Activated CD8-positive, alpha-beta memory T cell treated with anti-CD3 and anti-CD28 coated beads, Interleukin-2, amount 50 U/mL, for 4 hours (primary cell): ENCODE measurements at places on chromosomes 7 and 10.

DNA sequence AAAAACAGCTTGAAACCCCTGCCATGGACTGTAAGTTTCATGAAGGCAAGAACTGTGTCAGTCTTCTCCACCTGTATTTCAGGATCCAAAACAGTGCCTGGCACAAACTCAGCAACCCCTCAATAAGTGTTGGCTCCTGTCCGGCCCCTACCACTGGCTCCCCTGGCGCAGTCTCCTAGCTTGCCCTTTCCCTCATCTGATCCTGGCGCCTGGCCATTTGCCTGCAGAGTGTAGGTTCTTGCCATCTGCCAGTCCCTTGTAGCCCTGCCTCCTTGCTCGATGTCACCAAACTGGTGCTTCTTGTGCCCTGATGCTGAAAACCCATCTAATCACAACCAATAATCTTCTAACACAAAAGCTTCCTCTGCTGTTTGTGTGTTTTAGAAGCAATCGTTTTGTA lies 60.4 kb downstream of the LGI1 start:
- no peak for DNase-seq

DNA sequence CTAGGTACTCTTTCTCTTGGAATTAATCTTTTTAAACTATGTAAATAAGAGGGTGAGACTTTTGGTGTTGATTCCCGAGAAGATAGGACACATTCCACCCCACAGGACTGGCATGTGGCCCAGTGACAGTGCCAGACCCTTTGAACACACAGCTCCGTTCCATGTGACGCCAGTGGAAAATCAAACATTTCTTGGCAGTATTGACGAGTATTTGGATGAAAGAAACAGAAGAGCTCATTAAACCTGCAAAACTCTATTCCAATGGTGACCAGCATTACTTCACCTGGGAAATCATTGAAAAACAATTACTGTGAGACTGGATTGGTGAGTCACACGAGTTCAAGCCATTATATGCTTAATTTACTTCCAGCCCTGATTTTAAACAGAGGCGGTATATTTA lies 25.8 kb downstream of the AKR1E2 start:
- DNase-seq = no peak

- DNase-seq = no peak
Measured at GRCh38 chr10:56728349-56728748, 367.3 kb upstream of the ZWINT start.

- no peak for DNase-seq
Measured at GRCh38 chr7:141462958-141463357, 88.3 kb upstream of the AGK start.

GRCh38 chr7:4178416-4178815 lies 503.7 kb upstream of the FOXK1 start:
- no peak for DNase-seq

- no peak for DNase-seq
Measured at GRCh38 chr7:44063547-44063893, 1.8 kb downstream of the PGAM2 start.

DNA sequence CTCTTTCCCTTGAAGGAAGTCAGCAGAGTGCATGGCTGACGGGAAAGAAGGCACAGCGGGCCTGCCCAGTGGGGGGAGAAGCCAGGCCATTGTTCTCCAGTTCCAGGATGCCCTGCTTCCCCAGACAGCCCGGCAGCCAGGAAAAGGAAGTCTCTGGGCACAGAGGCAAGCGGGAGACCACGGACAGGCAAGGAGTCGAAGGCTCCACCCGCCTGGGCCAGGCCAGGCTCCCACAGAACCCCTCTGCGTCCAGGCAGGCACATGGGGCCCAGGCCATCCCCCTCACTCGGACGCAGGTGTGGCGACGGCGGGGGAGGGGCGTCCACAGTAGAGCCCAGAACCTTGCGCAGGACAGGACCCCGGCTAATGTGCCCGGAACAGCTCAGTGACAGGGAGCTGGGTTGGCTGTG lies 8.7 kb downstream of the GPR146 start:
- no peak for DNase-seq

DNA sequence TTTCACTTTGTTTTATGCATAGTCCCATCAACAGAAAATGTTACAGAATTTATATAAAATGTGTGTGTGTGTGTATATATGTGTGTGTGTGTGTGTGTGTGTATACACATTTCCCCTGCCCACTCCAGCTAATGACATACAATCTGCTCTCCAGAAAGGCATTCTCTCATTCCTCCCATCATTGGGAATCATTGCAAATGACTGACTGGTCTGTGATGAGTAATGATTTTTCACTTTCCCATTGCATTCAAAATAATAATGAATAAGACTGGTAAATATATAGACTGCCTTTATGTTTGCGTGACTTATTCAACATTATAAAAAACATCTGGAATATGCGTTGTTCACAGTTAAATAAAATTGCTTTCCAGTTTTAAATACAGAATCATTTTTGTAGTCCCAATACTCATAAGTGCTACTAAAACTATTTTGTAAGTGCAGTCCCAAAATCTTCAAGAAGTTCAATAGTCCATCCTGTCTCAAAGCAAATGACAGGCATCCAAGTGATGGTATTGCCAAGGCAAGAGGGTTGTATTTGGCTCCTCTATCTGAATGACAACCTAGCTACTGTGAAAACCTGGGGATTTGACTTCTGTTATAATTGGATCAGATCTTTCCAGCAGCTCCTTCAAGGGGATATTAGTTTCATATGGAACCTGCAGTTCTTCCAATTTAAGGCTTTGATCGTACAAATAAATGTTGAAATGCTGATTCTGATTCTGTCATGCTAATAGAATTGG lies 150.9 kb downstream of the POLR1F start:
- no peak for DNase-seq

DNA sequence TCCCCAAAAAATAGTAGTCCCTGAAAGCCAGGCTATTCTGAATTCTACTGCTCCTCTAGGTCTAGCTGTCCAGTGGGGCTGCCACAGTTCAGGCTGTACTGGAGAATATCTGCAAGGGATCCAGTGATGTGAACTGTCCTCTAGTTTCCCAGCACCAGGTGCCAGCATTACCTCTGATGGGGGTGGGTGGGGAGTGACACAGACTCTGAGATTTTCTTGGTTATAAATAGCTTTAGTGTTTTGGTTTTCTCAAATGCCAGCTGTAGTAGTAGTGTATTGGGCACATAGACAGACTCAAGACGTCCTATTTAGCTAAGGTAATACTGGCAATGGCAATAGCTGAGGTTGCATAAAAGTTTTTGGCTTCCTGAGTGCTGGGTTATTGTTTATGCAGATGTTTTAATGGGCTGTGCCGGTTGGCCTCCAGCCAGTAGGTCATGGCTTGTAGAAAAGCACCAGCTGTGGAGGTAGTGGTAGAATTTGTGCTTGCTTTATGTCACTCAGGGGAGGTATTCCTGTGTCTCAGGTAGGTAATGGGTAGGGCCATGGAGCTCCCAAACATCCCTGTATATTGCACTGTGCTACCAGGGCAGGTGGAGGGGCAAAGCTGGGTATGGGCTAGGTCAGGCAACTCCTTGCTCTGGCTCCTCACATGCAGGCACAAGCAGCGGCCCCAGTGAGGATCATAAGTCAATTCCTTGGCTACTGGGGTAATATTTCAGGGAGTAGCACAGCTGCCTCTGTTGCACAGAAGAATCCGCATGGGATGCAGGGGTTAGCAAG lies 338.7 kb upstream of the LRRTM3 start:
- DNase-seq = no peak

GRCh38 chr7:2601907-2602306 lies 29.9 kb upstream of the TTYH3 start:
- no peak for DNase-seq

DNA sequence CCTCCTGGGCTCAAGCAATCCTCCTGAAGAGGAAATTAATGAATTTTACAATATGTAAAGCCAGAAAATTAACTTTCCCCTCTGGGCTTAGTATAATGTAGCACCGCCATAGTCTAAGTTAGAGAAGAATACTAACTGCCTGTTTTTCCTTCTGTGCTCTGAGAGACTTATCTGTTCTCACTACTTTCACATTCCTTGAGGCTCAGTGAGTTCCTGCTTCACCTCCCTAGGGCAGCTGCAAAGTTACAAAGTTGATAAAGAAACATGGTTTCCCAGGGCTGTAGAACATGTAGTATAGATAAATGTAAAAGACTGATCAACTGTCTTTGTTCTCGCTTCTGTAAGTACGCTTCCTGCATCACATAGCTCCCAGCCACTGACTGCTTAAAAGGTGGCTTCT lies 16.0 kb upstream of the OLAH start:
- DNase-seq = no peak

DNA sequence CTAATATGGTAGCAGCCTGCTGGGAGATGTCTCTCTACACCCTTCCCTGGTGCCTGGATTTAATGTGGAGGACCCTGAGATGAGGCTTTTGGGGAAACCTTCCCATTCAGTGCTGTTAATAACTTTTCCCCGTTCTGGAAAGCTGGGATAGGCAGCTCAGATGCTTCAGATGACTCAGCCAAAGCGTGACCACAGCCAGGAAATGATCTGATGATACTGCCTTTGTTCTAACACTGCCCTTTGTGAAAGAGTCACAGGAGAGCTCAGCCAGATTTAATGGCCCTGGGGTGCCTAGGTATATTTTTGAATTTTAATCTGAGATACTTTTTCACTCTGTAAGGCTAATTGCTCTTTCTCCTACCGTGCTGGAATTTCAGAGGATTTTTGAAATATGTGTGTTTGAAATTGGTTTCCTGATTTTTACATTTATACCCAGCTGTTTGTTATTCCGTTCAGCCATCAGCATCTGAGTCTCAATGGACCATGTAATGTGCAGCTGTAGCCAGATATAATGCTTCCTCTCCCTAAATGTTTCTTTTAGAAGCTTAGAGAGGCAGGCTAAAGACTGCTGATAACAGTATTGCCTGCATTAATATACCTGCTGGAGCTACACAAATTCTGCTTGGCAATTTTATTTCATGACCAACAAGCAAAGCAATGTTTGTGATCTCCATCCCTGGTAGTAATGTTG lies 17.8 kb downstream of the CELF2 start:
- DNase-seq = no peak

DNA sequence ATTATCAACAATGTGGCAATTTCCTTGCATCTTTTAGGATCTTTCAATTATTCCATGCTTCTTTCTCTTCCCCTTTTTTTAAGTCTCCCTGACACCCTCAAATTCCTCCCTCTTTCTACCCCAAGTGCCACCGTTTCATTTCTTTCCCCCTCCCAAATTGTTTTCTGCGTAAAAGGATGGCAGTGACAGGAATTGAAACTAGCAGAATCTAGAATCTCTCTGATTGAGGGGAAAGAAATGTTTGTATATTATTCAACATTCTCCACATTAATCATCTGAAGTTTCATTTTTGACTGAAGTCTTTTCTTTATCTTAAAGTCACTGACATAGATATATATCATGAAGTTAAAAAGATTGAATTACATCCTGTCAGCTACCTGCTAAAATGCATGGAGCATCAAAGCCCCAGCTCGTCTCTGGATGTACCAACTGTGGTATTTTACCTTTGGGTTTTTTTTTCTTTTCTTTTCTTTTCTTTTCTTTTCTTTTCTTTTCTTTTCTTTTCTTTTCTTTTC lies 633.5 kb downstream of the SORCS3 start:
- no peak for DNase-seq

DNA sequence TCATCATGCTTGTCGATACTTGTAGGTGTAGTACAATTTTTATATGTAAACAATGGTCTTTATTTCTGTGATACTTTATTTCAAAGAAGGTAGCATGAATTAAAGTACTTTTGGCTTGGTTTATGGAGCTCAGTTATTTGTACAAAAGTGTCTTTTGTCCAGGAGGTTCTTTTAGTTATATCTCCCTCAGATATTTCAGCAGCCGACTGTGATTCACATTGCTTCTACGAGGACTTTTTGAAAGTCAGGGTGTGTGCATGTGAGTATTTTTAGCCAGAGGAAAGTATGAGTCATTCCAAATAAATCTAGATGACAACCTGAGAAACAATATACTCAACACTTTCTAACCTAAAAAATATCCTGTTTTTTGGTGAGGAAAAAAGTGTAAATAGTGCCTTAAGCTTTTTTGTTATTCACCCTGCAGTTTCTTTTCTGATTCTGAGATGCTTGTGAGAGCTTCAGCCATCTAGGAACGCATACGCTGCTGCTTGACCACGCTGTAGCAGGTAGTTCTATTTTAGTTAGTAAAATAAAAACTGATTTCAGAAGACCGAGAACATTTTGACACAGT lies 595 bp upstream of the SUN1 start:
- DNase-seq = no peak

- DNase-seq = no peak
Measured at GRCh38 chr10:78889536-78890063, 179.2 kb upstream of the ZMIZ1 start.

DNA sequence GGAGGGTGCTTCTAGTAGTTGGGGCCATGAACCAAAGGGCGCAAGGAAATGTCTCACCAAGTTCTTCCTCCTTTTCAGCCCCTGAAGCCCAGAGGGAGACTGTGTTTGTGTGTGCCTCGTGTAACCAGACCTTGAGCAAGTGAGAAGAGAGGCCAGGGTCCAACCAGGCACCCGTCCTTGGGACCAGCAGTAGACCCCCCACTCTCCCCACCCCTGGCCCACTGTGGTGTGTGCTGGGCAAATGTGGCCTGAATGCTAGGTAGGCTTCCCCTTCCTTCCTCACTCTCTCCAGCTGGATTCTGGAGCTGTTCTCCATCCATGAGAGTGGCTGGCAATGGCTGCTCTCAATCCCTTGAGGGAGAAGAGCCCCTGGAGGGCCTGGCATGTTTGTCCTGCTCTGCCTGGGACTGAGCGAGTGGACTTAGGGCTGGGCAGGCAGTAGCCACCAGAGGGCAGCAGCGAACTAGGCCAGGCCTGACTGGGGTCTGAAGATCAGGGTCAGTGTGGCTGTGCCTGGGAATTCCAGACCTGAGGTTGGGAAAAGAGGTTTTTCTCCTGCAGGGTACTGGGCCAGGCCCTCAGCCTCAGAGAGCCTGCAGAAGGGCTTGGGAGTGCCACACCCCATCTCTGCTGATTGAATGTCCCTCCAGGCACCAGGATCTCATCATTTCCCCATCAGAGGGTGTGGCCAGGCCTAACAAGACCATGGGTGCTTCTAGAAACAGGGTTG lies 12.5 kb downstream of the SFRP5 start:
- DNase-seq = peak; percentile 51

- DNase-seq = no peak
Measured at GRCh38 chr7:51213618-51214017, 103.0 kb downstream of the COBL start.

DNA sequence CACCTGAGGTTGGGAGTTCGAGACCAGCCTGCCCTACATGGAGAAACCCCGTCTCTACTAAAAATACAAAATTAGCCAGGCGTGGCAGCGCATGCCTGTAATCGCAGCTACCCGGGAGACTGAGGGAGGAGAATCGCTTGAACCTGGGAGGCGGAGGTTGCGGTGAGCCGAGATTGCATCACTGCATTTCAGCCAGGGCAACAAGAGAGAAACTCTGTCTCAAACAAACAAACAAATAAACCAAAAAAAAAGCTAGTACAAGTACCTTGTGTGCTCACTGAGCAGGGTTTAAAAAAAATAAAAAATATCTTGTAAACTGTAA lies 11.2 kb upstream of the SPOCK2 start:
- DNase-seq = no peak

DNA sequence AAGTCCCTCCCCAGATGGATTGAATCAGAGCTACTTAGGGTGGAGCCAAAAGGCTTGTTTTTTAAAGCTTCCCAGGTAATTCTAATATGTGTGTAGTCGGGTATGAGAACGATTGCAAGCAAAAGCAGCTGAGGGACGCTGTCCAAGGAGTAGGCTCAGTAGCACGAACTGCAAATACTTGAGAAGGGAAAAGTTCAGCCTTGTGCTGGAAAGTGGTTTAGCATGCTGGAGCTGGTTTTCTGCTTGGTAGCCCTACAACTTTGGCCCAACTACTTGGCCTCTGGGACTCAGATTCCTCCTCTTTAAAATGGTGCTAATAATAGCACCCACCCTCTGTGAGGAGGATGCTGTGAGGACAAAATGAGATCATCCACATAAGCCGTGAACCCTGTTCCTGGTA lies 76.2 kb downstream of the AHR start:
- no peak for DNase-seq
